ENCODE measurements at places on chromosomes 5 and 9.

- DNase-seq: no peak
Measured at GRCh38 chr9:7608261-7608660, 191.3 kb downstream of the DMAC1 start.

GRCh38 chr5:6902597-6902996, 189.4 kb downstream of the TENT4A start:
- DNase-seq: peak; percentile 74

DNA sequence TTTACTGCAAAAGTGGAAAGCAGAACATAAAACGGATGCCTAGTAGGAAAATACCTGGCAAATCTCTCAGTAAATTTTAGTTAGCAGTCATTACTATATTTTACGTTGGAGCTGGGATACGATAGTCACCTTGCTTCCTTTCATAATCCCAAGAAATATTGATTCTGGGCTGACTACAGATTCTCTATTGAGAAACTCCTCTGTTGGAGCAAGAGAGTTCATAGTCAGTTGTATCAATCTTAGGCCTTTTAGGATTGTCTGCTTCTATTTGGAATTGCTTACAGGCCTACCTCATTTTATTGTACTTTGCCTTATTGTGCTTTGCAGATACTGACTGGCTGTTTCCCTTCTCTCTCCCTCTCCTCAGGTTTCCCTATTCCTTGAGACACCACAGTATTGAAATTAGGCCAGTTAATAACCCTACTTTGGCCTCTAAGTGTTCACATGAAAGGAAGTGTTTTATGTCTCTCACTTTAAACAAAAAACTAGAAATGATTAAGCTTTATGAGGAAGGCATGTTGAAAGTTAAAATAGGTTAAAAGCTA, 233.7 kb upstream of the TARS1 start:
- no peak for DNase-seq

GRCh38 chr5:73962801-73963425, 336.9 kb downstream of the ARHGEF28 start:
- no peak for DNase-seq

- DNase-seq: no peak
Measured at GRCh38 chr5:176744584-176744965, 65.8 kb upstream of the UNC5A start.

DNA sequence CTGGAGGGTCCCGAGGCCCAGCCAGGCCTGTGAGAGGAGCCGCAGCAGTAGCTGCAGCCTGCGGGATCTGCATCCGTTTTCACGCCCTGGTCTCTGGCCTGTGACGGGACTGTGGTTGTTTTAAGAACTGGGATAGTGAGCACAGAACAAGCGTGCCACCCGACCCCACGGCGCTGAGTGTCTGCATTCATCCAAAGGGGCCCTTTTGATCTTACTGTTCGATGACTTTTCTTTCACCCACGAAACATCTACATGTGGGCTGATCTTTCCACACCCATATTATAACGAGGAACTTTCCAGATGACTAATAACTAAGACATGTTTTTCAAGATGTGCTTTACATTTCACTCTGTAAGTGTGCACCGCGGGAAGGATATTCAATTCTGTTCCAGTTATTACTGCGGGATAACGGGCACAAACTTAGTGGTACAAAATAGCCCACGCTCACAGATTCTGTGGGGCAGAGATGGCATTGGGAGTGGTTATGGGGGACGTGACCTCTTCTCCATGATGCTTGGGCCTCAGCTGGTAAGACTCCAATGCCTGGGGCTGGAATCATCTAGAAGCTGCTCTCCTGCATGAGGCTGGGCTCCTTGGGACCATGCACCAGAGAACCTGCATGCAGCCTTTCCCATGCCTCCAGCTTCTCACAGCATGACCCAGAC, 165.0 kb downstream of the SYK start:
- DNase-seq: no peak

DNA sequence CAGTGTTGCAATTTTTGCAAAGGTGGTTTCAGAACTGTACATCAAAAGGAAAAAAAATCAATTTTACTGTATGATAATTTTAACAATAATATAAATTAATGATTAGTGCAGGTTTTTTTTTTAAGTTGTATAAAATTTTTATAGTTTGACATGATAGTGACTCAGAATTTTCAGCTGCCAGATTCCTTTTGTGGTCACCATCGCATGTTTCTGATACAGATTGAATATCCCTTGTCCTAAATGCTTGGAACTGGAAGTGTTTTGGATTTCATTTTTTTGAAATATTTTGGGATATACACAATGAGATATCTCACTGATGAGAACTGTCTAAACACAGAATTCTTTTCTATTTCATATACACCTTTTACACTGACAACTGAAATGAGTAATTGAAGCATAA, 361.3 kb downstream of the RAB3C start:
- no peak for DNase-seq

- DNase-seq: no peak
Measured at GRCh38 chr5:93746406-93747056, 5.1 kb upstream of the POU5F2 start.

- DNase-seq: no peak
Measured at GRCh38 chr5:144983101-144983500, 812.4 kb downstream of the KCTD16 start.

GRCh38 chr5:141864371-141865370, 13.5 kb downstream of the PCDH1 start:
- DNase-seq: no peak

DNA sequence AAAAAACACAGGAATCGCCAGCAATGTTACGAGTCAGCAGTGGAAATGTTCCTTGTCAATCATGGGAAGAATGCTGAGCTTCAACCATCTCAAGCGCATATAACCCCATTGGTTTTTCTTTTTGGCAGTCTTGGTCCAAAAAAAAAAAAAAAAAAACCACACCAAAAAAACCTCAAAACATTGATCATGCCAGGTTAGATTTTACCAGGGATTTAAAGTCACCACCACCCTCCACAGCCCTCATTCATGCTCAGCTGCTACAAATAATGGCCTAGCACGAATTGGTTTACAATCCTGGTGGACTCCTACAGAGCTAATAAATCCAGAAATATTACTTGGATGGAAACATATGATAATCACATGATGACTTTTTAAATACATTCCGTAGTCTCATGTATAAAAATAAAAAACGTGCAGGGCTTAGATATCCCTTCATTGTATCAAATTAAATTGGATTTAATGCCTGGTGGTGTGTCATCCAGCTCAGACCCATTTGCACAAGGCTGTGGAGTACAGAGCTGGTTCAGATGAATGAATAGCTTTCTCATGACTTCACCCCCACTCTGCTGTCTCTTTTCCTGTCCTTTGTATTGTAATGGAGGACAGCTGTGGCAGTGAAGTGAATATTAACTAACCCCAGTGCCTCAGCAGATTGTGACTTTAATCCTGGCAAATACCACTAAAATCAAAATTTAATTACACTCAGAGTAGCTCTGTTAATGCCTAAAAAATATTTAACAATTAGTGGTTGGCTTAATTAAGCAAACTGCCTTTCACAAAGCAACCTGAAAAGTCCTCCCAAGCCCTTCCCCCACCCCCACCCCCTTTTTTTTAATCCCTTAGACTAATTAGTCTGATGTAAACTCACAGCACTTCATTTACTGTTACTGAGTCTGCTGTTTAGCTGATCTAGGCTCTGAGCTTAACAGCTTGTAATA, 626.5 kb upstream of the ZNF608 start:
- peak; percentile 85 for DNase-seq

DNA sequence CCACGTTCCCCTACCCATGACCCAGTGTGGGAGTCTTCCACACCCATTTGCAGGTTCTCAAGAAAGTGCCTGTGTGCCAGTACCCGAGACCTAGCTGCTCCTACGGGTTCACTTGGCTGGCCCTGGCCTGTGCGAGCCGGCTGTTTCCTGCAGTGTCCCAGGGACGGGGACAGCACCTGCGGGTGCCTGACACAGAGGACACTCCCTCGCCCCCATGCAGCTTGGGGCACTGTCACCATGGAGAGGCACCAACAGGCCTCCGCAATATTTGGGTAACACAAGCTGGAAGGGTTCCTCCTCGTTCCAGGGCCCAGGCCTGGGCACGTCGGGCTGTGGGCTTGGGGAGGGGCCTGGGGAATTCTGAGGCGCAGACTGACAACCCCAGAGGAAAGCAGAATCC, 41.4 kb downstream of the DUSP1 start:
- no peak for DNase-seq

DNA sequence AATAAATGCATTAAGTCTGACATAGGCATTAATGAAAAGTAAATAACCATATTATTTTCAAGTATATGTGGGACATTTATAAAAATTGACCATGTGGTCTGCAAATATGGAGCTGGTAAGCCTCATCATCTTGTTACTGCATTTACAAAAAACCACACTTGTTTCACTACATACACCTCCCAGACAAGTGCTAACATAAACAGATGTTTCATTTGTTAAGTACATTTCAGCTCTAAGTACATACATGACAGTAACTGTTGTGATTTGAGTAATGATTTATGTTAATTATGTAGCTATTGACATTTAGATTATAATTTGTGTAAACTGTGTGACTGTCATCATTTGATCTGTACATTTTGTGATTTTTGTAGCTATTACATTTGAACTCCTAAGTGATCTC, 13.9 kb downstream of the IDNK start:
- no peak for DNase-seq

DNA sequence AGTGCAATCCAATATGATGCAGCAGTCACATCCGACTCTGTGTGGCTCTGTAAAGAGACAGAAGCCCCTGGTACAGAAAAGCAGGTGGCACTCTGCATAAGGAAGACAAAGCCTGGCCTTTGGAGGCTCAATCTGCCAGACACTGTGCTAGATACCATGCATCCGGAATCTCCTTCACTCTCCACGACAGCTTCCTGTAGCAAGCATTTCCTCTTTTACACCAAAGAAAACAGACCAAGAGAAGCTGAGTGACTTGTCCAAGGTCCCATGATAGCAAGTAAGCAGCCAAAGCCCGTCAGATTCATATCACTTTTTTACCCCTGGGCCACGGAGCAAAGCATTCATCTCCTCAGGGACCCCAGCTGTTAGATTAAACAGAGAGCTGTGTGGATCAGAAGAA, 64.2 kb upstream of the SMIM23 start:
- DNase-seq: peak; percentile 22

GRCh38 chr5:137791387-137791786, 37.2 kb upstream of the HNRNPA0 start:
- DNase-seq: peak; percentile 21

- no peak for DNase-seq
Measured at GRCh38 chr9:71743217-71743705, 25.1 kb downstream of the CEMIP2 start.

GRCh38 chr9:127136081-127136879, 13.8 kb upstream of the ANGPTL2 start:
- DNase-seq: no peak

DNA sequence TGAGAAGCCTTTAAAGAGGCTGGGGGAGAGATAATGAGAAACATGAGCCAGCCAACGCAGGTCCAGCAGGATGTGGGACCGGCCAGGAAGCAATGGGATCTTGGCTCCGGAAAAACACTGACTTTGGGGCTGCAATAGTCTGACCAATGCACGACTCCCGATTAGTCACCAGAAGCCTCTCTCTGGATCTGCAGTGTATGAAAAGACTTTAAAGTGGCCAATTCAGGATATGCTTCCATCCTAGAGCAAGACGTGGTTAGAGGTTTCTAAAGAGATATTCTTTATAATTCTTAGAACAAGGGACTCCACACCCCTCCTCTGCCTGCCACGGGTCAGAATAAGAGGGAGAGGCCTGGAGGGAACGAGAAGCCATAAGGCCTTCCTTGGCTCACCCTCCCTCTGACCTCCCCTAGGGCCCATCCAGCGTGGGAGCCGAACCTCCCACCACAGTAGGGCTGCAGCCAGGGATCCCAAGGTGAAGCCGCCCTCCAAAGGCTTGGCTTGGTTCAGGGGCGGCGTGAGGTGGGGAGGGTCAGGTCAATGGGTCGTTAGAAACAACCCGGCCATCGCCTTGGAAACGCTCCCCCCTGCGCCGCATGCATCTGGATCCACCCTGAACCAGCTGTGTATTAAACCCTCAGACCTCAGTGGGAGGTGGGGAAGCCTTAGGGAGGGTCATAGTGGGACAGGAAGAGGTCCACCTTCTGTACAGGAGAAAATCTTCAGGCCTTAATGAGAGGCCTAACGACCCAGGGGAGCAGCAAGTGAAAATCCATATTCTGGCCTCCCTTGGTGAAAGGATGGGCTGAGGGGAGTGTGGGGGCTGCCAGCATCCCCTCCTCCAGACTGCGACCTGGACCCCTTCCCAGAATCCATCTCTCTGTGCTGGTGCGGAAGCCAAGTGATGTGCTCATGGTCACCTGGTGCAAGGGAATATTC, 11.1 kb downstream of the FGF1 start:
- DNase-seq: no peak

- DNase-seq: no peak
Measured at GRCh38 chr5:76944638-76945037, 8.2 kb upstream of the CRHBP start.

DNA sequence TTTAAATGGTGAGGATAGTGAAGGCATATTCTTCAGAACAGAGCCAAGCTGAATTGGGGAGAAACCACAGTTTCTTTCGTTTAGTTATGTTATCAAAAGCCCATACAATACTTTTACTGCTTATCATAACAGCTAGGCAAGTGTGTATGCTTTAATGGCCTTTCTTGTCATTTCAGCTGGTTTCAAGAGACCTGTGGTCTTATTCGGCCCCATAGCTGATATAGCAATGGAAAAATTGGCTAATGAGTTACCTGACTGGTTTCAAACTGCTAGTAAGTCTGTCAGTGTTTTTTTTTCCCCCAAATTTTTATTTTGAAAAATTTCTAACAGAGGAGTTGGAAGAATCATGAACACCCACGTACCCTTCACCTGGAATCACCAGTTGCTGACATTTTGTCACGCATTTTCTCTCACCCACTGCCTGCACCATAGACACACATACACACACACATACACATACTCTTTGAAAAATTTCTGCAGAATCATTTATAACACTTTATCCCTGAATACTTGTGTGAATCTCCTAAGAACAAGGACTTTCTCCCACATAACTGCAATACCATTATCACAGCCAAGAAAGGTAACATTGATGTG, 63.7 kb downstream of the TJP2 start:
- DNase-seq: no peak

- DNase-seq: no peak
Measured at GRCh38 chr9:19030899-19031298, 2.1 kb downstream of the SAXO1 start.

DNA sequence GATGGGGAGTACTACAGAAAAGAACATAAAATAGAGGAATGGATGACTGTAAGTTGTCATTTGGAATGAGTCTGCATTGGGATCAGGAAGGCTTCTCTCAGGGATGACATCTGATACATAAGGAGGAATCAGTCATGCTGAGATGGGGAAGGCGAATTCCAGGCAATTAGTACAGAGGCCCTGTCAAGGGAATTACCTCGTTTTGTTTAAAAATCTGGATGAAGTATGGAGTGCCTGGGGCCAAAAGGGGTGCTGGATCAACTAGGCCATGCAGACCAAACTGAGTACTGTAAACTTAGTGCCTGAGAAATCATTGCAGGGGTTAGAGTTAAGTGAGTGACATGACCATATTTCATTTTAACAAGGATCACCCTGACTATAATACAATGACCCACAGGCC, 30.5 kb downstream of the JAKMIP2 start:
- DNase-seq: no peak
